Mesenchymal stem cell (in vitro differentiated cells and primary cell): ENCODE measurements at places on chromosomes 5 and 9.
A peak's percentile ranks its signal among the peaks of the same experiment; 100 is the strongest.

DNA sequence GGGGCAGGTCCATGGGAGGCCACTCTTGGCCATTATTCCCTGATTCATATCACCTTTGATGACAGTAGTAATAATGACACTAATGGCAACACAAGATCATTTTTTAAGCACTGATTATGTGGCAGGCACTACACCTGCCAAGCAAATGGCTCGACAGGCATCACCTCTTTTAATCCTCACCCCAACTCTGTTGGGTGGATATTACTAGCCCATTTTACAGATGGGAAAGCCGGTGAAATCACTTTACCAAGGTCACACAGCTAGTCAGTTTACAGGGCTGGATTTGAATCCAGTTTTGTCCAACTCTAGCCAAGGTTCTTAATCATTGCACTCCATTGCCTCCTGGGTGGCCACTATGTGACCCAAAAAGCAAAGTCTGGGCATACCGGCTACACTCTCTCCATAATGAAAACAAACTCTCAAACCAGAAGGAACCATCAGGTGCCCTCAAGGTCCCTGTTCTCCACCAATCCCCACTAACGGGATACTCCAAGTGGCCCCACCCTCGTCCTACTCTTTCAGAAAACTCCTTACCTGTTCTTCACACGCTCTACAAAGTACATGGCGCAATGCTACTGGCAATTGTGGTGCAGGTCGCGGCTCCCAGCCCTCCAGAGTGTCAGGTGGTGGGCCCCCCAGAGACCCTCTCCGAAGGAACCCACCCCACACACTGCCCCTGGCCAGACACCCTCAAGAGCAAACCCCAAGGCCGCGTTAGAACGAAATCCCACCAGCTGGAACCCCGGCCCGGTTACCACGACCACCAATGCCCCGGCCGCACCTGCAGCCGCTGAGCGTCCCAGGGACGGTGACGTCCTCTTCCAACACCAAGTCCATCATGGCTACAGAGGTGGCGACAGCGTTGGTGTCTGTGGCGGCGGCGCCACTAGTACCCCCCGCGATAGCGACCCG, 572 bp downstream of the CDK5RAP2 start:
- DNase-seq = peak; percentile 28

- no peak for DNase-seq
Measured at GRCh38 chr9:90505695-90506094, 136.9 kb downstream of the DIRAS2 start.

DNA sequence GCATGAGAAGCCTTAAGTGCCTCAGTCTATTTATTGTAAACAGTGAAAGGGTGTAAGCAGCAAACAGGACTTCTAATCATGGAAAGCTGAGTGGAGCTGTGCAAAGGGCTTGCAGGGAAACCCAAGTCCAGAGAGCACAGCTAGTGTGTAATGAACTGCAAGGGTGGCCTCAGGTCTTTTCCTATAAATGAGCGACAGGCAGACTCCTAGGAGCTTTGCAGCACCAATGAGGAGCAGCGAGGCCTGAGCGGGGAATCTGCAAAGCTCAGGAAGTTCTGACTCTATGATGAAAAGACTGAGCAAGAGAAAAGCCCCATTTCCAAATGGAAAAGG, 250.1 kb upstream of the MAP3K1 start:
- no peak for DNase-seq

DNA sequence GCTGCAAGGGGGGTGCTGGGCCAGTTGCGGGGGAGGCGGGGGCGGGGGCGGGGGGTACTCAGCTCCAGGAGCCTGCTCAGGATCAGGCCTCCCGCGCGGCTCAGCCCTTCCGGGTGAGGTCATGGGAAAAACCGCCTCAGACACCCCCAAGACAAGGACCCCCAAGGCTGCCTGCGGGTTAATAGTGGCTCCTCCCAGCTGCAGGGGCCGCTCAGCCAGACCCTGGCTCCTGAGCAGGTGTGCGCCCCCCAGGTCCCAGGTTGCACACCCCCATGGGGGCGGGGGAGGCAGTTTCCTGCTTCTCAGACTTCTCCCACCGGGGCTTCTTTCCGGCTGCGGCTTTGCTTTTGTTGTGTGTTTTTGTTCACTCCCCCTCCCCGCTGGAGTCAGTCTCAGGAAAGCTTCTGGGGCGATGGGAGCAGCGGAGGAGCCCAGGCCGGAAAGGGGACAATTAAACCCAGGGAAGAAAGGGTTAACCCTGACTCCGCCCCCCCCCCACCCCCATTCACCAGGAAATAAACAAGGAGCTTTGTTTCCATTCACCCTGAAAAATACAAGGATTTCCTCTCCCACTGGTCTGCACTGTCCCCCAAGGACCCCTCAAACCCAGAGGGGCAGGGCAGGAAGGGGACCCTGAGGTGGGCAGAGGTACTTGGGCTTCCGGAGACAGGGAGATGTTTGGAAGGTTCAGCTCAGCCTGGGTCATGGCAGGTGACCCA, 42.3 kb upstream of the NOTCH1 start:
- peak; percentile 53 for DNase-seq

DNA sequence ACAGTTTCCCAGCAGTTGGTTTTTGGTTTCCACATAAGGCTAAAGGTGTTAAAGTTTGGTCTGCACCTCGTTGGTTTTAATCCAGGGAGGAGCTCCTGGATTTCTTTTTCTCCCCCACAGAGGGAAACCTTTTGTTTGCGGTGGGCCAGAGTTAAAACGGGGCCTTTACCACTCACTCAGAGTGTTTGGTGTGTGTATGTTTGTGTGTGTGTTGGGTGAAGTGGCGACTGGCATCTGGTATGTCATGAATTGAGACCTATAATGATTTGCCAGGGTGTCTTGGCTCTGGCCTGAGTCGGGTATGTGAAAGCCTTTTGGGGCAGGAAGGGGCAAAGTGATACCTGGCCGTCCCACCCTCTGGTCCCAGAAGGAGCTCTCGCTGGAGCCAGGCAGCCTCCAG, 30.9 kb downstream of the FAXDC2 start:
- DNase-seq = no peak
